ENCODE measurements at places on chromosomes 2 and 18.

GRCh38 chr18:24026457-24026856, 11.9 kb downstream of the TTC39C start:
- no peak for DNase-seq

DNA sequence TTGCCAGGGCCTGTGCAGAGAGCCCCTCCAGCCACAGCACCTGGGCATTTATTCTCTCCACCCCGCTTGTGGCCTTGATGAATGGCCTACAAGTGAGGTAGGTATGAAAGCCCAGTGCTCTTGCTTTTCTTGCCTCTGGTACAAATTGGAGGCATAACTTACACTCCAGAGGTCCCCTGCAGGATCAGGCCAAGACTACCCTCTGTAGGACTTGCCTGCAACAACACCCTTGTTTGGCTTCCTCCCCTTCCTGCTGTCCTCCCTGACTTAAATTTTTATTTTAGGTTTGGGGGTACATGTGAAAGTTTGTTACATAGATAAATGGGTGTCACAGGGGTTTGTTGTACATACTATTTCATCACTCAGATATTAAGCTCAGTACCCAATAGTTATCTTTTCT, 95.7 kb downstream of the CDC42EP3 start:
- no peak for DNase-seq

DNA sequence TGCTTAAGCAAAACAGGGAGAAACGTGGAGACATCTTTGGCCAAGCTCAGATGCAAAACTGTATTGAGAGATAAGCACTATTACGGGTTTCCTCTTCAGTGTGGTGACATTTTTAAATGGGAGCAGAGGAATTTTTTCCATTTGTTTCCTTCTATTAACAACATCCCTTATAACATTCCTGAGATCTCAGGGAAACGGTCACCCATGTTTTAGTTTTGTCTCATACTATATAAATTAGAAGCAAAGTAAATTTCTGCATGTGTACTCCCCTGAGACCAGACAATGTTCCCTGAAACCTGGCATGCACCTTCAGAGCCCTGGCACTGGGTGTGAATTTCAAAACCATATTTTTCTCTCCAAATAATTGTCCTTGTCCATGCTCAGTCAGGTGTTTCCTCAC, 57.6 kb upstream of the RNF152 start:
- DNase-seq: no peak

DNA sequence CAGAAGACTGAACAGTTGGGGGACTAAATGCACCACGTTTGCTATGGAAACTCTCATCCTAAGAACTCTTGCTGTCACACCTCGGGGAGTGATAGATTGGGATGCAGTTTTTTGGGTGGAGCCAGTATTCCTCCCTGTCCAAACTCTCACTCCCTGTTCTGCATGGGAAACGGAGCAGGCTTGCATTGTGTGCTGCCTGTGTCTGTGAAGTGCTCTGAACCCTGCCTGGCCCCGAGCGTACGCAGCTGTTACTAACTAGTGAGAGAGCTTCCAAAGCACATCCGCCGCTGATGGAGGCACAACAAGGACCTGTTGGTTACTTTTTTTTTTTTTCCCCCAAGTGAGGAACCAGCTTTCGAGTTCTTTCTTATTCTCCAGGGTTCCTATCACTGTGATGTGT, 195.5 kb downstream of the ANAPC1 start:
- no peak for DNase-seq

DNA sequence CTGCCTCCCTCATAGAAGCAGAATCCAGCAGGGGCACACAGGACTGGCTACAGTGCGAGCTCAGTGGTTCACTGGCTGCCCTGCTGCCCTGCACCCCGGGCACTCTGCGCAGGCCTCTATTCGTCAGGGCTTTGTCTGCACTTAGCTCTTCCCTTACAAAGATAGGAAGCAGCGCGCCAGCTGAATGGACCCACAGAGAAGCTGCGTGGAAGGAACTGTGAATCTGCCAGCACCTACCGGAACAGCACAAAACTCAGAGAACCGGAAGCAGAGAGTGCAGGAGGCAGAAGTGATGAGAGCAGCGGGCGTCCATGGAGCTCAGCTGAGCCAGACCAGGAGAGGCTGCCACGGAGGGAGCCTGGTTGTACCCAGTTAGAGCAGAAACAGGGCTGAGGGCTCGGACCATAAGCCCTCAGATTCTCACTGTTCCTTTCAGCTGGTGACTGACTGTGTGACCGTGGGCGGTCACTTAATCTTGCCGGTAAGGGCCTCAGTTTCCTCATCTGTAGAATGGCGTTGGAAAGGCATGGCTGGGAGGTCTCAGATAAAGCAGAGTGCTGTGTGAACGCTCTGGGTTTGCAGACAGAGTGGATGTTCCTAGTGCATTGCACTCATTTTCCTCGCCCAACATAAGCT, 23.1 kb upstream of the SLC66A3 start:
- no peak for DNase-seq

GRCh38 chr2:74887445-74887951, 53.6 kb downstream of the HK2 start:
- DNase-seq: no peak

- DNase-seq: no peak
These were observed 14.1 kb downstream of the MFSD2B start for GRCh38 chr2:24024018-24024417.

Measured in HuH-7.5 (cell line).